Left cardiac atrium (tissue), 4 donors: ENCODE measurements at places on chromosomes 1 and 21. TPM values are rescaled to one million over a fixed set of nuclear protein-coding genes. Genes with fewer than 3 reads are reported as not detected.

GRCh38 chr1:197980457-197980856, 63.3 kb downstream of the LHX9 start:
- no peak for DNase-seq

Gene KCNA3
- 2.7 TPM for total RNA-seq

Gene WDR64
- total RNA-seq: not detected

DNA sequence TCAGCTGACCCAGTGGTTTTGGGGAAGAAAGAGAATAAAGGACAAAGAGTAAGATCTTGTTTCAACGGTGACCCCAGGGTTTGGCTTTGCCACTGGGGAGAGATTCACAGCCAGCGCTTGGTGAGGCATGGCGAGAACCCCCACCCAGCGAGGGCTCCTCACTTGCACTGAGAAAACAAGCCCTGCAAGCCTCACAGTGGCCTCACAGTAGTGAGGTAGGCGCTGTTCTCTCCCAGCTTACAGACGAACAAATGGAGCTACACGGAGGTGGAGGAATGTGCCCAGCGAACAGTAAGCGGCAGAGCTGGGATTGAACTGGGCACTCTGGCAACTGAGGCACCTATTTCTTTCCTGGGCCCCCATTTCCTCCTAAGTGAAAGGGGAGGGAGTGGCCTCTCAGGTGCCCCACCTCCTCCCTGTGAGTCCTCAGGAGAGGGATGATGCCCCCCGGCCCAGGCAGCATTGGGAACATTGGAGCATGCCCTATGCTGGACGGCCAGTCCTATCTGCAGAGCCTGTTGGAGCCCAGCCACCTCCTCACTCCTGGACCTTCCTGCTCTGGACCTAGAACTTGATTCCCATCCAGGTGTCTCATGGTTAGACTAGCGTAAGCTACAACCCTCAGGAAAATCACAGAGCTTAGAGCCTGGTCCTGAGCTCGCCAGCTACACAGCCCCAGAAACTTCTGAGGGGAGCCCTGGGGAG, 73.4 kb upstream of the EDN2 start:
- no peak for DNase-seq

Gene CFAP126
- total RNA-seq: not detected

DNA sequence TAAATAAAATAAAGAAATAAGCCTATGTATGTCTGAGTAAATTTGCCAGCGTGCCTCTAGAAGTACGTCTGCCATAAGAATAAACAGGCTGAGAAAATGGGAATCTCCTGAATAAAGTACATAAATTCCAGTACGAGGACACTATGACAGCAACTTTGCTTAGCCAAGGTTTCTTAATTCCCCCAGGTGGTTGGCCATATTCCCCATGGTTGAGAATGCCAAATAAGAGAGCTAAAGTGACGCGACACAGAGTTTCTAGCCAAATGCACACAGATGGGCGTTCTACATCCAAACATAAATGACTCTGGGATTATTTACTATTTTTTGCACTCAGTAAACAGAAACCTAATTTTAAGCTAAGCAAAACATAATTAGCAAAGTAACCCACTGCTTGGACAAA, 19.5 kb downstream of the KCNH1 start:
- no peak for DNase-seq

DNA sequence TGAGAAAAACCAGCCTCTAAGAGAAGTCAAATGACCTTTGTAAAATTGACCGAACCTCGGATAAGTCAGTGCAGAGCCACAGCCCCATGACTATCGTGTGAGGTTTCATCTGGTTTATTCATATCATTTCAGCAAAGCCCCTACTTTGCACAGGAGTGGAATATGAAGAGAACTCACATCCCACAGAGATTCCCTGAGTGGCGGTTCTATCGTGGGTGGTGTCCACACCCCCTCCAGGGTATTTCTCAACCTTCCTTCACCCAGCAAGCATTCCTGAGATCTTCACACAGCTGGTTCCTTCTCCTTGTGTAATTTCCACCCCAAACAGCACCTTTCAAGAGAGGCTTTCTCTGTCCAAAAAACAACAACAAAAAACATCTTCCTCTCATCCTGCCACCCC, 47.5 kb downstream of the EVA1C start:
- no peak for DNase-seq

Gene CFAP107
- total RNA-seq: not detected

Gene PRRX1
- 31.4 TPM for total RNA-seq

Gene OR10J1
- not detected for total RNA-seq

DNA sequence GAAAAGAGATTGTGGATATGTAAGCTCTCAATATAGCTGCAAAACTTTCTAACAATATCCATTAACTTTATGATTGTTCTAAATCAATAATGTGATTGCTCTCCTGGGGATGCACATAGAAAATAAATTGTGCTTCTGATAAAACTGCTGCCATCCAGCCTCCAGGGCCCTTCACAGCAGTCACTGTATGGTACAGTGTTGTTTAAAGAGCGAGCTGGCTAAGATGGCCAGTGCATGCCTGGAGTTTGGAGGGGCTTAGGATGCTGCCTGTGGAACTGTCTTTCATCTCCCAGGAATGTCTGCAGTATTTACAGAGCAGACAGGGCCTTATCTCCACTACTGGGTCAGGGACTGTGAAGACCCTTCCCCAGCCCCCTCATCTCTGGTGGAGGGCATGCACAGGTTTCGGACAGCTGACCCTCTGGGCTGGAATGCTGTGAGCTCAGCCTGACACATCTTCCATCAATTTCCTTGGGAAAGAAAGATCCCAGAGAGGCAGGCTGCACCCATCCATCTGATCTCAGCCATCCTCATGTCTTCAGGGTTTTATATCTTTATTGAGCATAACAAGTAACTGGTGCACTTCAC, 137.0 kb downstream of the PLPP3 start:
- DNase-seq: no peak

DNA sequence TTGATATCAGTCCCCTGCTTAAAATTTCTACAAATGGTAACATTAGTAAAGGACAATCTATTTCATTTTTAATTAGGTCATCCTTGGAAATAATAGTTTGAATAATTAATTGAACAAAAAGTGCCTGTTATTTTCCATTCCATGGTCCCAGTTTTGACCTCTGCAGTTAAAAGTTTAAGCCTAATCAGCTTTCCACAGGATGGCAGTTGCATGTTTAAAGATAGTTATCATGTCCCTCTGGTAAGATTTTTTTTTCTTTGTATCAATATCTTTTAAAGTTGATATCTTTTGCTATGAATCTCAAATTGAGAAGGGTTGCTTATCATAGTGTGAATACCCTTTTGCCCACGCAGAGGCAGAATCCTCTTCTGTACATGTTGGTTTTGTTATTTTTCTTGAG, 90.4 kb downstream of the HS2ST1 start:
- no peak for DNase-seq

Gene HSD3B2
- not detected for total RNA-seq
